ENCODE measurements at places on chromosomes 4 and X.

- DNase-seq: no peak
Measured at GRCh38 chr4:111494471-111494870, 650.8 kb upstream of the FAM241A start.

GRCh38 chr4:76024065-76024464 lies 768 bp upstream of the CXCL10 start:
- DNase-seq: no peak

DNA sequence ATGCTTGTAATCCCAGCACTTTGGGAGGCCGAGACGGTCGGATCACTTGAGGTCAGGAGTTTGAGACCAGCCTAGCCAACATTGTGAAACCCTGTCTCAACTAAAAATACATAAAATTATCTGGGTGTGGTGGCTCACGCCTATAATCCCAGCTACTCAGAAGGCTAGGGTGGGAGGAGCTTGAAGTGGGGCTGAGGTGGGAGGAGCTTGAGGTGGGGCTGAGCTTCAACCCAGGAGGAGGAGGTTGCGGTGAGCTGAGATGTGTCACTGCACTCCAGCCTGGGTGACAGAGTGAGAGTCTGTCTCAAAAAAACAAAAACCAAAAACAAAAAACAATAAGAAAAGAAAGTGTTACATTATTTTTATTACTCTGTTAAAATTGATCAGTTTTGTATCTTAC lies 1164.4 kb upstream of the IGFBP7 start:
- no peak for DNase-seq

DNA sequence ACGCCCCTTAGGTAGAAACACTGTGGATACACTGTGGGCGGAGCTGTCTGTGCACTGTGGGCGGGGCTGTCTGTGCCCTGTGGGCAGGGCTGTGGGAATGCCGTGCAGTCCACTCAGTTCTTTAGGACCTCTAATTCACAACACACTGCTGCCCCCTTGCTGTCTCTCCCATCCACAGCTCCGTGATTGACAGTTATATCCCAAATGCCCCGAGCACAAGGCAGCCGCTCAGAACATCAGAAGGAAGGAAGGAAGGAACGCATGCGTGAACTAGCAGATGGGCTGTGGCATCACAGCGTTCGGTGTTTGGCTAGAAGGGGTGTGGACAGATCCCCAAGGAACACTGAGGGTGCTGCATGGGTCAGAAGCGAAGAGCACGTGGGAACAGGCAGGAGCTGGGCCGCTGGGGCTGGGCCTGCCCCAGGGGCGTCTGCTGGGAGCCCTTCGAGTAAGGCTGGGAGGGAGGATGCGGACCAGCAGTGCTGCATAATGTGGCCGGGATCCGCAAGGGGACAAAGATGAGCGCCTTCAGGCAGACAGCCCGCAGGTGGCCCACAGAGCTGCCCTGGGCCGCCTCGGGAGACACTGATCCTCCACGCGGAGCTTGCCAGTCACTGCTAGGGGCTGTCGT lies 29.8 kb downstream of the ACOX3 start:
- DNase-seq: no peak

GRCh38 chr4:87326460-87326859 lies 3.8 kb upstream of the HSD17B13 start:
- no peak for DNase-seq

DNA sequence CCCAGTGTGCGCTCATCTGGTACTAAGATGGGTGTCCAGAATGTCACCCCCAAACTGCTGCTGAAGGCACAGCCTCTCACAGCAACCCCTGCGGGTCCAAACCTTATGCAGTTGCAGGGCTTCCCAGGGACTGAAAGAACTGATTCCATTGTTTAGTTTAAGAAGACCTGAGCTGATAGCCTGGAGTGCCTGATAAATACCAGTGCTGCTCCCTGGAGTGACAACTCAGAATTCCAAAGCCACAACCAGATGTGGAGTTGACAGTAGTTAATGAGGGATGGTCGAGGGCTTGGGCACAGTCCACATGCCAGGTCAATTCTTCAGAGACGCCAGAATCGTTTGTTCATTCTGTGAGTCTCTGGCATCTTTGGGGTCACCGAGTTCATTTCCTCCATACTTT lies 71.2 kb downstream of the LNX1 start:
- DNase-seq: no peak

- DNase-seq: no peak
Measured at GRCh38 chr4:9602389-9602914, 158.2 kb downstream of the DEFB131A start.

- DNase-seq: no peak
Measured at GRCh38 chr4:47551682-47552081, 66.6 kb downstream of the ATP10D start.

GRCh38 chrX:71911731-71912050 lies 1.0 kb downstream of the NHSL2 start:
- DNase-seq: no peak

DNA sequence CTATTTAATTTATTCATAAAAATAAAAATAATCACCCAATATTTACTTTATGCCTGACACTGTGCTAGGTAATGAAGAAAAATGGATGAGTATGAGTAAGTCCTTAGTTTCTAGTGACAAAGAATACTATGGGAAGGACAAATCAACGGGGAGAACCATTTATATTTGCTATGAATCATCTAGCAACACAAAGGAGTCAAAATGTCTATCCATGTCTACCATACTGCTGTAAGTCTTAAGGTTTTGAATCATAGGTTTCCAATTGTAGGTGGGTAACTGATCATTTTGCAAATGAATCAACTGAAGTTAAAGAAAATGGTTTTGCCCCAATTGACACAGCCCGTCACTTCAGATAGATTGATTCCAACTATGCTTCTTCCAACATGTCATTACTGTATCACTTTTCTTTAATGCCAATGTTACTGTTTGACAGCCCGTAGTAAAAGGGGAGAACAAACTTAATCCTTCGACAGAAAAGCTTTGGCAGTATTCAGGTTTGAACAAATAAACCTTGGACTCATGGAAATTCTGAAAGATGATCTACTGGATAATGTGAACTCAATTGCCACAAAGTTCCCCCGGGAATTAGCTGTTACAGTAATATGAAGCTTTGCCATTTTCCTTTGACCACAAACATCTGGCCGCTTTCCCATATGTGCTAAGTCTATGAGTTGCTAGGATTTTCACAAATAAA lies 3.2 kb downstream of the TDO2 start:
- DNase-seq: no peak

DNA sequence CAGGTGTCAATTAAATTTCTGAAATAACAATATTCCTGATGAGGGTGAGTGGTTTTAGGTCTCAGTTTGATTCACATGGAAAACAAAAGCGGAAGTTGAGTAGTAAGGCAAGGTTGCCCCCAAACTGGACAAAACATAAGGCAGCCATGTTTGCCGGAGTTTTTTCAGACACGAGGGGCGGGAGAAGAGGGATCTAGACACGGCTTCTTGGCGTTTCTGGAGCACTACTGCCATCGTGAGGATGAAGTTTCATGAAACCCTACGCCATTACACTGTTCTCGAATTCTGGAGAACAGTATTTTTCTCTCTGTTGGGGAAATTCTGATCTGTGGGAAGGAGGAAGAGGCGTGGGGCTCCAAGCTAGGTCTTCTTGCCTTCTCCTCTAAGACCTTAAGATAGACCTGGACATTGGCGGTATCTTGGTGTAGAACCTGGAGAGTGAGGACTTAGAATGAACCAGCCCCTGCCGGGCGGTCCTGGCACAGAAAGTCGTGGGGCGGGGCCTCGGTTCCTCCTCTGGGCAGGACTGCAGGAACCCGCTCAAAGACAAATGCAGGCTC lies 160.3 kb downstream of the OR13H1 start:
- DNase-seq: no peak

DNA sequence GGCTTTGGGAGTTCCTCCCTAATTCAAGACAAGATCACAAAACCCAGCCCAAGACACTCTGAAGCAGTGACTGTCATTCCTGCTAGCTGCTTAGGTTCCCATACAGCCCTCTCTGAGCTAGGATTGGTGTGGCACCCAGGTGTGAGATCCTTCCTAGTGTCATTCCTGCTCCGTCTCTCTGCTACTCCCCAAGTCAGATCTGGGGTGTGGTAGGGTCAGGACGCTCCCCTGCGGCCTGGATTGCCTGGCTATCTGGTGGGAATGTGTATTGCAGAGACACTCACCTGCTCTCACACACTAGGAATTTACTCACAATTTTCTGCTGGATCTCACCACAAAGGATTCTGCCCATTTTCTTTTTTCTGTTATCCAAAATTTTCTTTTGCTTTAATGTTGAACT lies 560.8 kb upstream of the ATOH1 start:
- no peak for DNase-seq

DNA sequence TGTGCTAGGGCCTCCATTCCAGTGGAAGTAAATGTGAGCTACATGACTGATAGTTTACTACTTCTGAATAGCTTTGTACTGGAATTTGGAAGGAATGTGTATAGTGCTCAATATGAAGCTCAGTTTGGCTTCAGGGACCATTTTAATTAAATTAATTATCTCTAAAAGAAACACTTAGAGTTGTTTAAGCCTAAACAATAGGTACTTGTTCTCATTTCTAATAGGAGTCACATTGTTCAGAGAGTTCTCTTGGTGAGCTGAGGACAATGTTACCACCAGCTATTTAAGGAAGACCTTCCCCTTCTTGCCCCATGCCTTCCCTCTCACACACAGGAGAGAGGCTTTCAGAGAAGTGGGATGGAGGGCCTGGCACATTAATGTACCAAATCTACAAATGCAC lies 78.3 kb downstream of the CHIC2 start:
- no peak for DNase-seq

- no peak for DNase-seq
Measured at GRCh38 chr4:101277671-101278070, 69.7 kb downstream of the PPP3CA start.

DNA sequence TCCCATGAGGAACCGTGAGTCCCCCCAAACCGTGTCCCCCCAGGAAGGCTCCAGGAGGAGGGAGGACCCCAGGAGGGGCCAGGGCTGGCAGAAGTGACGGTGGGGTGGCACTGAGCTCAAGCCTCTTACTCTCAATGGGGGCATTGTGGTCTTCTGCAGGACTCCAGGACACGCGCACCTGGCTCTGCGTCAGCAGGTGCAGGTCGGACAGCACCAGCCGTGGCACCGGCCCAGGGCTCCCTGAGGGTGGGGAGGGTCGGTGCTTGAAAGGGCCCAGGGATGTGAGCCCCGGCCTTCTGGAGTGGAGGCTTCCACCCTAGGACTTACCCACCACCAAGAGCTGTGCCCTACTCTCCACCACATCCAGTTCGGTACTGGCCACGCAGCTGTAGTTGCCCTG lies 18.3 kb downstream of the L1CAM start:
- DNase-seq: no peak

GRCh38 chr4:112823606-112824005 lies 186.7 kb downstream of the LARP7 start:
- DNase-seq: no peak

- DNase-seq: no peak
Measured at GRCh38 chrX:53859890-53860289, 173.4 kb upstream of the HUWE1 start.

GRCh38 chr4:53453385-53453784 lies 75.9 kb downstream of the FIP1L1 start:
- DNase-seq: no peak

GRCh38 chrX:12711435-12712040 lies 79.7 kb upstream of the PRPS2 start:
- no peak for DNase-seq

DNA sequence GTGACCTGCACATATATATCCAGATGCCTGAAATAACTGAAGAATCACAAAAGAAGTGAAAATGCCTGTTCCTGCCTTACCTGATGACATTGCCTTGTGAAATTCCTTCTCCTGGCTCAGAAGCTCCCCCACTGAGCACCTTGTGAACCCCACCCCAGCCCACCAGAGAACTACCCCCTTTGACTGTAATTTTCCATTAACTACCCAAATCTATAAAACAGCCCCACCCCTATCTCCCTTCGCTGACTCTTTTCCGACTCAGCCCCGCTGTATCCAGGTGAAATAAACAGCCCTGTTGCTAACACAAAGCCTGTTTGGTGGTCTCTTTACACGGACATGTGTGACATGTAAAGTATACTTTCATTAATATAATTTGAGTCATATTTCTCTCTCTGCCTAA lies 320.3 kb upstream of the TECRL start:
- DNase-seq: no peak

GRCh38 chr4:73891739-73892405 lies 22.7 kb downstream of the CXCL1 start:
- no peak for DNase-seq

DNA sequence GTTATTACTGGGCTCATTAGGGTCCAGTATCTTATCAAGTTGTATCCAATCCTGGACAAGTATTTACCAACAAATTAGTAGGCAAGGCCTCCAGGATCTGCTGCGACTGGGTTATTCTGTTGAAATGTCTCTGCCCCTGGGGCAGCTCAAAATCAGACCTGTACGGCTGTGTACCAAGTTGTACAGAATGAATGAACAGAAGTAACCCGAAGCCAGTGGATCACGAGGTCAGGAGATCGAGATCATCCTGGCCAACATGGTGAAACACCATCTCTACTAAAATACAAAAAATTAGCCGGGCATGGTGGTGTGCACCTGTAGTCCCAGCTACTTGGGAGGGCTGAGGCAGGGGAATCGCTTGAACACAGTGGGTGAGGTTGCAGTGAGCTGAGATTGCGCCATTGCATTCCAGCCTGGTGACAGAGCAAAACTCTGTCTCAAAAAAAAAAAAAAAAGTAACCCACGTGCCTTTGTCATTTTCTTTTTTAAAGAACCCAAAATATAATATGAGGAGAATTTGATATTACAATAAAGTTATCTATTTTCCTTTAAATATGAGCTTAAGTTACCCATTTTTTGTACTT lies 127.3 kb downstream of the CBR4 start:
- DNase-seq: no peak

GRCh38 chrX:91122151-91122694 lies 312.4 kb upstream of the PABPC5 start:
- no peak for DNase-seq

All from amygdala (tissue), 56 donors.